ENCODE measurements at places on chromosomes 11 and 22.

DNA sequence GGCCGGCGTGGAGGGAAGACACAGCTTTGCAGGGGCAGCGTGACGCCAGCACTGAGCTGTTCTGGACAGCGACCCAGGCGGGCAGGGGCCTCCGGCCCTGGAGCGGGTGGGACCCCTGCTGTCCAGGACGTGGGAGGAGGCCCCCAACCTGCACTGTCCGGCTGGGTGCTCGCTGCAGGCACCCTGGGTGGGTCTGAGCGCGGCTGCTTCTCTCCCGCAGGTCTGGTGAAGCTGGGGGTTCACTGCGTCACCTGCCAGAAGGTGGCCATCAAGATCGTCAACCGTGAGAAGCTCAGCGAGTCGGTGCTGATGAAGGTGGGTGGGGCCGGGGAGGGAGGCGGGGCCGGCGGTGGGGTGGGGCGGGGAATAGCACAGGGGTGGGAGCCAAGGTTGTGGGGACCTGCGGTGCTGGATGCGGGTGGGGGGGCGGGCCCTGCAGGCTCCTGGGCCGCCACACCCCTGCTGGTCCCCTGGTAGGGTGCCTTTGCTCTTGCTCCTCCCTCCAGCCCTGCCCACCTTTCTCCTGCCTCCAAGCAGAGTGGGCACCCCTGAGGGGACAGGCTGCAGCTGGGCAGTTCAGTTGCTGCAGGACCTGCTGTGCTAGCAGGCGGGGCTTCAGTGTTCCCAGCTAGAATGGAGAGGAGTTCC is 46.2 kb downstream of the BRSK2 start:
- H3K4me1 ChIP-seq, result no peaks in the 10 kb centered on the region
- no peak overlapping the region for H3K4me3 ChIP-seq
- no peak overlapping the region for H3K27ac ChIP-seq
- no peaks in the 10 kb centered on the region for H3K36me3 ChIP-seq
- no peak for DNase-seq

- no peak overlapping the region for H3K27ac ChIP-seq
- no peak for DNase-seq
- no peaks in the 10 kb centered on the region for H3K27me3 ChIP-seq
- no peak overlapping the region for H3K4me3 ChIP-seq
- H3K4me1 ChIP-seq, result peaks cover 14% of the 10 kb centered on the region
- H3K36me3 ChIP-seq, result no peaks in the 10 kb centered on the region
Observed at GRCh38 chr22:24460418-24461089, 33.2 kb downstream of the ADORA2A start.

DNA sequence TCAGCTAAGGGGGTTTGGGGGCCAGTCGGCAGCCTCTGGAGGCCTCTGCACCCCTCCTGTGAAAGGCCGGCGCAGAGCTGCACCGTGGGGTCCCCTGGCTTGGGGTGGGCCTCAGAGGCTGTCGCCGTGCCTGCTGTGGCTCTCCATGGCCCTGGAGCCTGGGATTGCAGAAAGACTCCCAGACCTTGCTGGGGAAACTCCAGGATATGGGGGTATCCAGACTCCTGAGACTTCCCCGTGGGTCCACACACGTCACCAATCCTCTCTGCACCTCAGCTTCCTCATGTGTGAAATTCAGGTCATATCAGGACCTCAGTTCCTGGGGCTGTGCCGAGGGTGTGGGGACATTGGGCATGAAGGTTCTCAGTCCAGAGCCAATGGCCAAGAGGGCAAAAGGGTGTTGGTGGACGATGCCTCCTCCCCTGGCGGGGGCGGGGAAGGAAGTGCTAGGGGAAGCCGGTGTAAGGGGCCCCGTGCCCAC is 97.1 kb downstream of the KCNQ1 start:
- H3K27me3 ChIP-seq, result no peaks in the 10 kb centered on the region
- no peak overlapping the region for H3K4me3 ChIP-seq
- DNase-seq, result peak; percentile 55
- no peak overlapping the region for H3K27ac ChIP-seq

GRCh38 chr11:48044577-48044976 is 64.2 kb downstream of the PTPRJ start:
- no peak for DNase-seq
- no peaks in the 10 kb centered on the region for H3K36me3 ChIP-seq
- no peaks in the 10 kb centered on the region for H3K27me3 ChIP-seq
- H3K4me3 ChIP-seq, result no peak overlapping the region
- no peak overlapping the region for H3K27ac ChIP-seq
- peaks cover 26% of the 10 kb centered on the region for H3K4me1 ChIP-seq

- DNase-seq, result peak; percentile 59
- no peaks in the 10 kb centered on the region for H3K36me3 ChIP-seq
- H3K4me3 ChIP-seq, result peak overlapping the region; percentile 51
Observed at GRCh38 chr11:27699926-27700350, 317 bp downstream of the BDNF start.

DNA sequence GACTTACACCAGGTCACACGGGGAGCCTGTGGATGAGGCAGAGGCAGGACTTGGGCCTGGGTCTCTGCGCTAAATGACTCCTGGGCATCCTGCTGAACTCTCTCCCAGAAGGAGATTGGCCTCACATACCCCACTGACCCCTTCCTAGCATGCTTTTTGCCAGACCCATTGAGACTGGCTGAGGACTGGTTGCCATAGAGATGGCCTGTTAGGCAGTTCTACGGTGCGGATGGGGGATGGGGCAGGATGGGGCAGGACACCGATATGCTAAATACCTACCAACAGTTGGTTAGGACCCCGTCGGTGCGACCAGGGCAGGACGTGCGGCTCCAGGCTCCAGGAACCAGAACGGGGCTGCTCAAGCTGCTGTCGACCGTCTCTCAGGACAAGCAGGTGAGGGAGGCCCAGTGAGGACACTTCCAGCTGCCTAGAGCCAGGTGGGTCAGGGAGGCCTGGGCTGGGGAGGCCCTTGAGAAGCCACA is at the start of gene TSGA10IP:
TSGA10IP (plus strand) TSS at position 51 of the 482 bp plus-strand sequence; CDS start at position 247, 196 bp downstream.
- H3K36me3 ChIP-seq, result no peaks in the 10 kb centered on the region
- no peaks in the 10 kb centered on the region for H3K4me1 ChIP-seq
- no peaks in the 10 kb centered on the region for H3K27me3 ChIP-seq
- no peak within 1 kb of the TSS for H3K4me3 ChIP-seq

- H3K27ac ChIP-seq, result no peak overlapping the region
- H3K27me3 ChIP-seq, result no peaks in the 10 kb centered on the region
- H3K36me3 ChIP-seq, result no peaks in the 10 kb centered on the region
Observed at GRCh38 chr11:79081471-79082031, 359.3 kb downstream of the TENM4 start.

- H3K36me3 ChIP-seq, result peaks cover 38% of the 10 kb centered on the region
- no peak overlapping the region for H3K27ac ChIP-seq
- H3K4me3 ChIP-seq, result no peak overlapping the region
- peaks cover 16% of the 10 kb centered on the region for H3K4me1 ChIP-seq
- no peak for DNase-seq
- no peaks in the 10 kb centered on the region for H3K27me3 ChIP-seq
Observed at GRCh38 chr22:29302402-29302680, 4.1 kb upstream of the GAS2L1 start.

GRCh38 chr11:3995949-3996554 is 98.5 kb upstream of the RRM1 start:
- H3K27me3 ChIP-seq, result no peaks in the 10 kb centered on the region
- DNase-seq, result no peak
- H3K4me1 ChIP-seq, result no peaks in the 10 kb centered on the region
- H3K36me3 ChIP-seq, result no peaks in the 10 kb centered on the region

Data from upper lobe of right lung (tissue), 1 donor.